Activated CD8-positive, alpha-beta memory T cell treated with anti-CD3 and anti-CD28 coated beads for 1 hour (primary cell): ENCODE measurements at places on chromosomes 5 and 9.
A peak's percentile ranks its signal among the peaks of the same experiment; 100 is the strongest.

DNA sequence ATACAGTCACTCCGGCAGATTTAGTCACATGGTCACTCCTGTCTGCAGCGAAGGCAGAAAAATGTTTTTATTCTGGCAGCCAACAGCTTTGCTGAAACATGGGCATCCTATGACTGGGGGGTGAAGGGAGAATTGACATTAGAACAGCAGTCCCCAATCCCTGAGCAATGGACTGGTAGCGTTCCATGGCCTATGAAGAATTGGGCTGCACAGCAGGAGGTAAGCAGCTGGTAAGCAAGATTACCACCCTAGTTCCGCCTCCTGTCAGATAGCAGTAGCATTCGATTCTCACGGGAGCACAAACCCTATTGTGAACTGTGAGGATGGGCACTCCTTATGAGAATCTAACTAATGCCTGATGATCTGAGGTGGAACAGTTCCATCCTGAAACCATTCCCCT, 93.1 kb upstream of the FTMT start:
- no peak for DNase-seq

DNA sequence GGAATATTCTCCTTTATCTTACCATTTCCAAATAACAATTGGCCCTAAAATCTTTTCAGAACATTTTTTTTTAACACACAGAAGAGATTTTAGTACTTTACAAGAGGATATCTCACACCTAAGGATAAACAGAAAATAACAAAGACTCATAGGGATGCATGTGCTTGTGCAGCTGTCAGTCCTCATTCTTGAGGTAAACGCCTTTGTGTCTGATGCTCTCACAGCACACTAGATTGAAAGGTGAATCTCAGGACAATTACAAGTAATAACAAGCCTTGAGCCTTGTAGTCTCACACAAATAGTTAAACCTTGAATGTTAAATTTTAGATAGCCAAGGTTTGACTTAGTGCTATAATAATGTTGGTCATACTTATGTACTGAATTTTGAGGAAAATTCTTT, 439.2 kb downstream of the PTPRD start:
- no peak for DNase-seq

- DNase-seq: no peak
Measured at GRCh38 chr9:111036429-111036789, 1.9 kb downstream of the LPAR1 start.

- DNase-seq: no peak
Measured at GRCh38 chr9:77714077-77714549, 66.0 kb upstream of the GNA14 start.

DNA sequence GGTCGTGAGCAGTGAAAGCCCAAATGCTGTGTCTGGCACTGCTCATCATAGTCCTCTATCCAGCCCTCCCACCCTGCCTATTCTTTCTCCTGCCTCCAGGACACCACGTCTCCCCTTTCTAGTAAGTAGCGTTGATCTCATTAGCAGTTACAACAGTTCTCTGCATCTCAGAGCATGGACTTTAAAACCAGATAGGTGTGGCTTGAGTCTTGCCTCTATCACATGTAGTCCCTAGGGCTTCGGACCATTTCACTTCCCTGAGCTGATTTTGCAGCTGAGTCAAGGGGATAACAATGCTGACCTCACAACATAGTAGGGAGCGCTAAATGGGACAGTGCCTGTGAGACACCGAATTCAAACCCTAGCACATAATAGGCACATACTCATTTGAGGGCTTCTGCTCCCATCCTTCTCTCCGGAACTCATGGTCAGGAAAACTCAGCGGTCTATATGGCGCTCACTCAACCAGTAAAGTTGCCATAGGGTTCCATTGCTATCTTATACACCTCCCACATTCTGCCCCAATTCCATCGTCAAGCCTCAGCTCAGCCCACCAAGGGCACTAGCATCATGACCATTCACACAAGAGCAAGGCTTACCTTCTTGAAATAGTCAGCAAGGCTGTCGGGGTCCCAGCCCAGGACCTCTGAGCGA, 515 bp downstream of the LCP2 start:
- DNase-seq: no peak

DNA sequence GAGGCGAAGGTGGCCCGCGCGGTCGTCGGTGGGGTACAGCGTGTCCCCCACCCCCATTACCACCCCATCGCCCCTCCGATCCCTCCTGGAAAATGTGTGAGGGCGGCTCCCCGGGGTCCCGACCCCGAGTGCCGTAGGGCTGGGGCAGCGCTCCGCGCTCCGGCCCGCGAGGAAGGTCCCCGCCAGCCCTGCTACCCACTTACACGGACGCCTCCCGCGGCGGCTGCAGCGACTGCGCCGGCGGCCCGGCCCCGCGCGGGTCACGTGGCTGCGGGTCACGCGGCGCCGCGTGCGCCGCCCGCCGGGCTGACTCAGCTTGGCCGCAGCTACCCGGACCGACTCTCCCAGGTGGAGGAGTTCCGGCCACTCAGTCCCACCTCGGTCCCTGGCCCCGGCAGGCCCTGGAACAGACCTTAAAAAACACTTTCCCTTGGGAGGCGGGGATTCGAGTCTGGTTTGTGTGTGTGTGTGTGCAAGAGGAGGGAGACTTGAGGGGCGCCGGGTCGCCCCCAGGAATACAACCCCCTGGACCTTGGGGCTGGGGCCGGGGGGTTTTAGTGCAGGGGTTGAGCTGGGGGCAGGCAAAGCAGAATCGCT, at the start of gene GNPDA1:
Gene GNPDA1, minus strand, starts transcription at position 236 of the 597 bp plus-strand sequence. CDS start 992 bp downstream, outside the sequence.
- no peak for DNase-seq

- no peak for DNase-seq
Measured at GRCh38 chr5:141465351-141465750, 10.4 kb upstream of the PCDHGC3 start.

DNA sequence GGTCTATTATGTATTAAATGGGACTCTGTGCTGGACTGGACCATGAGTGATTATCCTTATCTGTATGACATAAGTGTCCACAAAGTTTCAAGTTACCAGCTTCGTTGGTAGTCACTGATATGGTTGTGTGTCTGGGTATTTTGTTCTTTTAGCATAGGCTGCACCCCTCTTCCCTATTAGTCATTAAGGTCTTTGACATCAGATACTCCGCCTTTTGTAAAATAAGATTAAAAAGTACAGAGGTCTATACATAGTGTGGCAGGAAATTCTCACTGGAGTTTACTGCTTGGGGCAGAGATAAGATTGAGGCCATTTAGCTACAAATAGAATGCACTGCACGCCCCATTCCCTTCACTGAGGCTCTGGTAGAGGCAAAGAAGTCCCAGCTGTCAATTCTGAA, 99.4 kb downstream of the TMEM215 start:
- DNase-seq: no peak

GRCh38 chr5:122941737-122942136, 94.8 kb downstream of the PPIC start:
- no peak for DNase-seq

DNA sequence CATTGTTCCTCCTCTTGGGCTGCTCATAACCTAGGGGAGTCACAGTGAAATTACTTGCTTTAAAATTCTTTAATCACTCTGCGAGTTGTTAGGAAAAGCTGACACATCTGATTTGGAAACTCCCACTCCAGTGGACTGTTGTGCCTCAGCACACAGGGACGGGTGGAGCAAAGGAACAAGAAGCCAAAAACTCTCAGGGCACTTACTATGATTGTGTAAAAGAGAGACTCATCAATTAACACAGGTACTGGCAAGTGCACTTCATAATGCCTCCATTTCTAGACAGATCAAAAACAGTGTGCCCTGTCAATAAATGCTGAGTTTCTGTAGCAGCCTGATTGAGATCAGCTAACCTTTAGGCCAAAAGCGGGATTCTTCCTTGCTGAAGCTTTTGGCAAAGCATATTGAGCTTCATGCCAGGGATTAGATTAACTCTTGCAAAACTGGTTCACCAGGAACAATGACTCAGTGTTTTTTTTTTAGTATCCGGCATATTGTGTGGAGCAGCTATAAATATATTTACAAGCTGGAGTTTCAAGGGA, 55.9 kb downstream of the TMC1 start:
- no peak for DNase-seq

- no peak for DNase-seq
Measured at GRCh38 chr5:151580239-151580638, 10.9 kb downstream of the FAT2 start.

DNA sequence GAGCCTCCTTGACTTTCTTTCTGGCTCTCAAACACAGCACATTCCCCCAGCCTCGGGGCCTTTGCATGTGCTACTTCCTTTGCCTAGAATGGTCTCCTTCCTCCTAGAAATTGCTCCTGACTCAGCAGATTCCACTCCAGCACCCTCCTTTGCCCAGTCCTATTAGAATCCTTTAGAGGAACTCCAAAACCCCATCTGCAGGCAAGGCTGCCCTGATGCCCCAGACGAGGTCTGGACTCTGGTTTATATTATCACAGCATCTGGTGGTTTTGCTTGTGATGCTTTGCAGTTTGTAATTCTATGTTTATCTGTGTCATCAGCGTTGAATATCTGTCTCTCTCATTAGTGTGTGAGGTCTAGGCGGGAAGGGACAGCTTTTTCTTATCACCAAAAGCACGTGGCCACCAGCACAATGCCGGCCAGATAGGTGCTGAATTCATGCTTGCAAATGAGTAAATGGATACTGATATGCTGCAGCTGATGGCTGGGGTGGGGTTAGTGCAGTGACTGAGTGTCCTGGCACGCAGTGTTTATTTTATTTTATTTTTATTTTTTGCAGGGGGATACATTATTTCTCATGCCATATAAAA, 30.0 kb upstream of the ANKH start:
- no peak for DNase-seq

GRCh38 chr5:133754575-133755169, 142.3 kb upstream of the FSTL4 start:
- no peak for DNase-seq

GRCh38 chr5:141694479-141694878, 12.4 kb upstream of the ARAP3 start:
- DNase-seq: no peak

GRCh38 chr5:126471875-126472537, 48.8 kb downstream of the GRAMD2B start:
- DNase-seq: no peak

- peak; percentile 6 for DNase-seq
Measured at GRCh38 chr9:83956086-83956435, 24.0 kb downstream of the HNRNPK start.

- DNase-seq: no peak
Measured at GRCh38 chr9:7756088-7756487, 43.5 kb downstream of the DMAC1 start.

GRCh38 chr5:112205846-112206245, 213.2 kb downstream of the EPB41L4A start:
- no peak for DNase-seq

DNA sequence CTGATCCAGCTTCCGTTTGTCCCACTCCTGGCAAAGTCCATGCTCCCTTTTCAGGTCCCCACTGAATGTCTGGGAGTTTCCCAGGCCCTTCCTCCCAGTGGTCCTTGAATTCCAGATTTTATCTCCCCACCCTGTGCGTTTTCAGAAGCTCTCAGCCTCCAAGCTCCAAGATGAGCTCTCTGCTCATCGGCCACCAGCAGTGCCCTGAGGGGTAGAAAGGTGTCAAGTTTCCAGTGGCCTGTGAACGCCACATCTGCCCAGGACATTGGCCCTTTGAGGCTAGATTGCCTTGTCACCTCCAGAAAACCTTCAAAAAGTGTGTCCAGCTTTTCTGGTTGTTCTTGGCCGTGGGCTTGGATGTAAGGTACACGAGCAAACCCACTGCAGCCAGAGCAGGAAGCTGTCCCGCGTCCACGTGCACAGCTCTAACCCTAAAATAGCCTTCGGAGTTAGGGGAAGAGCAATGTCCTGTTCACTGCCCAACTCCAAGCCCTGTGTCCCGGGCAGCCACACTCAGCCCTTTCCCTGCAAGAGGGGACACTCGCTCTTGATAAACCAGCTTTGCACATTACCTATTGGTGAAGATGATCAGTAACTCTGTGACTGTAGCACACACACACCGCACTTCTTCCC, 10.9 kb upstream of the LRRC14B start:
- DNase-seq: no peak
